ENCODE measurements at places on chromosomes 5 and 9.

DNA sequence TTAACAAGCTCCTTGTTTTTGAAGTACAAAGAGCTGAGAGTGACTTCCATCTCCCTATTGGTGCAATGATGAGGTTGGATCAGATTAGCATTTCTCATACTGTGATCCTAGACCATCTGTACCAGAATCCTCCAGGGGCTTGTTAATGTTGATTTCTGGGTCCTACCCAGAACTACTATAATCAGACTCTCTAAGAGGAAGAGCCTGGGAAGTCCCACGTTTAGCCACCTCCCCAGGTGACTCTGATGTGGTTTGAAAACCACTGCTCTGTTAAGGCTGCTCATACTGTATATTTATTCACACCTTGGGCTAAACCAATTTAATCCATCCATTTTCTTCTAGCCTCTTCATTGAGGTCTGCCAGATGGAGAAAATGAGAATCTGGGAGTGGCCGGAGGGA lies 49.6 kb upstream of the SMIM32 start:
- no peak for DNase-seq

DNA sequence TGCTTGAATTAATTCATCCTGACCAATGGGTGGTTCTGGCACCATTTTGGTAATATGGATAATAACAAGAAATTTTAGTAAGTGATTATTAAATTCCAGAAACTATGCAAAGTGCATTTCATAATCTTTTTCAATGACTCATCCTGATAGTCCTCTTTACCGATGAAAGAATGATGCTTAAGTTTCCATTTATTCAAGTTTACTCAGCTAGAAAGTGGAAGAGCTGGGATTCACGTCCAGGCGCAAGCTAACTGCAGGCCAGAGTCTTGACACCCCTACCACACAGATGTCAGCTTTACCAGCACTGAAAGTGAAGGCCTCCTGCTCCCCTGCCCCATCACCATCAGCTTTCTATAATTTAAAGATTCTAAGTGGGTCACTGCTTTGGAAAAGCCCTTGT lies 493.5 kb upstream of the WWC1 start:
- DNase-seq: no peak

- DNase-seq: no peak
Measured at GRCh38 chr5:32628049-32628844, 42.9 kb downstream of the SUB1 start.

DNA sequence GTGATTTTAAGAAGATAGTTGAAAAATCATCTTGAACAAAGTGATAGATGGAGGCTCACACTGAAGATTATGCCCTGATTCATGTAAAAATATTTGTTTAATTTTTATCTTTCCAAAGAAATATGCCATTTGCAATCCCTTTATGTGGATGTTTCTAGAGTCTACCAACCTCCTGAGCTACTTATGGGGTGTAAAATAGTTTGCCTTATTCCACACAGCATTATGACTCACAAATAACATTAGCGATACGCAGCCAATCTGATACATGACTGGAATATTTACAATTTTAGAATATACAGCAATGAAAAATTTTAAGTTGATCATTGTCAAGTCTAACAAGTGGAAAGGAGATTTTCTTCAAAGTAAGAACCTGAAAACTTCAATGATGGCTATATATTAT lies 327.5 kb downstream of the EDIL3 start:
- DNase-seq: no peak

DNA sequence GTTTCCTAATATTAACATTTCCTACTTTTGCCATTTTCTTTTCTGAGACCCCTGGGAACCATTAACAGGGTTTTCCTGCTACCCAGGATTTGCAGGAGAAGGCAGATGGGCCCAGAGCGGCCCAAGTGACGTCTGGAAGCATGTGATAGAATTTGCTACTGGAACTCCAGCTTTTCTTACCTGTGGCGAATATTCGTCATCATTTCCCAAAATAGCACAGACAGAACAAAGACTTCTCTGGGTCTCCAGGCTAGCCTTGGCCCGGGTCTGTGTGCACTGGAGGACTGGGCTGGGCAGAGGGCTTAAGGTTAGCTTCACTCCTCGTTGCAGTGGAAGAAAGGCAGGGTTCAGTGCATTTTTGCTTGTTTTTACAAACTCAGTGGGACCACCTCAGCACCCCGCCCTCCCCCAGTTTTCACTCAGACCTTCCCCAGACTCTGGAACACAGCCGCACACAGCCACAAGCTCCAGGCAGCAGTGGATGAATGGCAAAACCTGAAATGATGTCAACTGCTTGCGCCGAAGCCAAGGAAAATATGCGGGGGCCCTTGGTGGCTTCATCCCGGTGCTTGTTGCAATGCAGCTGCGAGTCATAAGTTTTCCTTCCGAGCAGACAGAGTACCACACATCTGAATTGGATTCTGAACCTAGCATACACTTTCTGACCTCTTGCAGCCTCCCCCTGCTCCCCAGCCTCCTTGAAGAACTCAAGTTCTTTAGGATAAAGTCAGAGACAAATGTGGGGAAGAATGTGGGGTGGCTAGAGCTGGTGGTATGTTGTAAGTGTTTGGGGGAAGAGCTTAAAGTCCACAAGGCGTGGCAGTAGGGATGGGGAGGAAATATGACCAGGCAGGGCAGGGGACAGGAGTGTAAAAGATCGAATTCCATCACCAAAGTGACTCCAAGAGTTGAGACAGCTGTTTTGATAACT lies 586.0 kb downstream of the CCDC171 start:
- no peak for DNase-seq

DNA sequence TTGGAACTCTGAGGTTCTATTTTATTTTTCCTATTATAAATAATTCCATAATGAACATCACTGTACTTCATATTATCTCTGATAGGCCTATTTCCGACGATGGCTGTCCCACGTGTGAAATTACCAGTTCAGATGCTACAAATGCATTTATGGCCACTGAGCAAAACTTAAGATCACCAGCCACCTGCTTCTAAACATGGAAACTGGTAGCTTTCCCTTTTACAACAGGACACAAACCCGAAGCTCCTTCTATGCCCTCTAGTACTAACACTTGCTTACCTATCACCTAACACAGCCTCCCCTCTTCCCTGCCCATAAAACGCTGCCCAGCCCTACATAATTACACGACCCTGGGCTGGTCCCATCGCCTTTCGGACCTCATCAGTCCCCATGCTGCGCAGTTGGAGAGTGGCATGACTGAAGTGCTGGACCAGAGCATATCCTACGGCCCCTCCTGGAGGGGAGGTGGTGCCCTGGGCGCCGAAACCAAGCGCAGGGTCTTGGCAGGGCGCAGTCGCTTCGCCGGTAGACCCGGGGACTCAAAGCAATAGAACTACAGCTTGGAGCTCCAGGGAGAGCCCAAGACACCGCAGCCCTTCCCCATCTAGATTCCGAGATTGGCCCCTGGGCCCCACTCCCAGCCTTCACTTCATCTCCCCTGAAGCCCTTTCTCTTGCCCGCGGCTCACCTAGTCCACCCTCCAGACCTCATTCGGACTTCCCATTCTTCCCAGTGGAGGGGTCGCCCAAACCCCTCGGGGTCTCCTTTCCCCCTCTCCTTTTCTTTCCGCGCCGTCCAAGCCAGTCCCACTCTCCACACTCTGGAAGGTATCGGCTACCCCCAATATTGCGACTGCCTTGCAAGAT lies 1.0 kb upstream of the SAP30L start:
- no peak for DNase-seq

DNA sequence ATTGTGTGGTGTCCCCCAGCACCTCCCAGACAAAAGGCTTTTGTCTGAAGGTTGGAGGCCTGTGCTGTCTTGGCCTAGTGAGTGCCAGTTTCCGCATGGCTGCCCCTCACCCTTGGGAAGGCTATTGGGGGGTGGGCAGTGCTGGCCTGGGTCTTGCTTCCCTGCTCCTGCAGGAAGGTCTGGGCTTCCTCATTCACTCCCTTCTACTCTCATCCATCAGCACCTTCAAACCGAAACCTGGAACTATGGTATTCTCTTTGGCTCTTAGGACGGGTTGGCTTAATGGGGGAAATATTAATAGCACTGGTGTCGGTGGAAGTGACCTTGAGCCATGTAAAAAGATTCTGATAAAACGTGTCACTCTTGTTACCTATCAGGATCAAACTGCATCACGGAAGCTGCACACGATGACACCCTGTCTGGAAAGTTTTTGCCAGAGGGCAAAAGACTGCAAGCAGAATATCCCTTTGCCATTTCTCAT lies 34.0 kb upstream of the GLRX start:
- no peak for DNase-seq

DNA sequence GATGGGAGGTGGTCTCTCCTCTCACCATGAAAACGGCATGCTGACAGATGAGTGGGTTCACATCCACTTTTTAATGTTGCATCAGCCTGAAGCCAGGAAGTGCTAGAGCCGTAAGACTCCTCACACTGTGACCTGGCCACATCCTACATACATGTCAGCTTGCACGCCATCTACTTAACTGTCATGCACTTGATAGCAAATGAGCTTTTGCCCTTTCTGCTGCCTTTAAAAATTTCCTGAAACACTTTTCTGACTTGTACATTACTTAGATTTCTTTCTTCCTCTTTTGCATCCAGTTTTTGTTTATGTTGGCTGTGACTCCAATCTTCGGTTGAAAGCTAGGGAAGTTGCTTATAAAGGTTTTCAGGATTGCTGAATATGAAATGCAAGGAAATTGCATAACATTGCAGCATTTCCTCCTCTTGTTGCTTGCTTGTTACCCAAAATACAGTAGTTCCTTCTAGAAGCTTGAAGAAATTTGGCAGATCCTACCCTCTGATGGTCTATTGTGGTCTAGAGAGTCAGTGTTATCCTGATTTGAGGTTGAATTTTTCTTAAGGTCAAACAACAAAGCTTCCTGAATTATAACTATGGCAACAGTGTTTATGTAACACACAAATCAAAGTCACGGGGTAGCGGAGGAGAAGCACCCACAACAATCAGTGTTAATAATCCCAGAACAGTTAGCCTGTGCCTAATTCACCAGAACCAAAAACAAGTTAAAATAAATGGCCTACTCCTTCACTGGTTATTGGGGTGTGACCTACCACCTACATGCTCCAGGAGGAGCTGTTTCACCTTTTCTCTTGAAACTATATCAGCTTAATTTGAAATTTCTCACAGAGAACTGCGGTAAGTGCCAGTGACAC lies 232.5 kb downstream of the ARHGAP26 start:
- DNase-seq: no peak

DNA sequence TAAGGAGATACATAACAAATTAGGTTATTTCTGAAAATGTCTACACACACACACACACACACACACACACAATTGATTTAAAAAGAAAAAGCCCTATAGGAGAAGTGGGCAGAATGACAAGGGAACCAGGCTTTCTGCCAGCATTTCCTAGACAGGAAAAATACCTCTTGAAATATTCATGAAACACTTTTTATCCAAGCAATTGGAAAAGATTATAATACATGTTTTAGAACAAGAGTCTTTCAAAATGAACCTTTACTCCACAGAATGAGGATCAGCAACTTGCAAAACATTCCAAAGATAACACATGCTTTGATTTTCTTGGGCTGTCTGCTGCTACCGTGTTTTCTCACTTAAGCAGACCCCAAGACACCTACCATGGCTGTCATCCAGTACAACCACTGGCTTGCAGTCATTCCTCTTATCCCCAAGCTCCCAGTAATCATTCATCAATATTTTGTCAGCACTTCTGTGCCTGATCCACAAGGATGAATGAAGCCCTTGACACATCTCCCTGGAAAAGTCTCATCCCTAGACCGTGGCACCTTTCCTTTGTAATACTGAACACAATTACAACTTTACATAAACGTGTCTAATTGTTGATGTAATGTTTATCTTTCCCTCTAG lies 717.1 kb upstream of the ZNF608 start:
- no peak for DNase-seq

DNA sequence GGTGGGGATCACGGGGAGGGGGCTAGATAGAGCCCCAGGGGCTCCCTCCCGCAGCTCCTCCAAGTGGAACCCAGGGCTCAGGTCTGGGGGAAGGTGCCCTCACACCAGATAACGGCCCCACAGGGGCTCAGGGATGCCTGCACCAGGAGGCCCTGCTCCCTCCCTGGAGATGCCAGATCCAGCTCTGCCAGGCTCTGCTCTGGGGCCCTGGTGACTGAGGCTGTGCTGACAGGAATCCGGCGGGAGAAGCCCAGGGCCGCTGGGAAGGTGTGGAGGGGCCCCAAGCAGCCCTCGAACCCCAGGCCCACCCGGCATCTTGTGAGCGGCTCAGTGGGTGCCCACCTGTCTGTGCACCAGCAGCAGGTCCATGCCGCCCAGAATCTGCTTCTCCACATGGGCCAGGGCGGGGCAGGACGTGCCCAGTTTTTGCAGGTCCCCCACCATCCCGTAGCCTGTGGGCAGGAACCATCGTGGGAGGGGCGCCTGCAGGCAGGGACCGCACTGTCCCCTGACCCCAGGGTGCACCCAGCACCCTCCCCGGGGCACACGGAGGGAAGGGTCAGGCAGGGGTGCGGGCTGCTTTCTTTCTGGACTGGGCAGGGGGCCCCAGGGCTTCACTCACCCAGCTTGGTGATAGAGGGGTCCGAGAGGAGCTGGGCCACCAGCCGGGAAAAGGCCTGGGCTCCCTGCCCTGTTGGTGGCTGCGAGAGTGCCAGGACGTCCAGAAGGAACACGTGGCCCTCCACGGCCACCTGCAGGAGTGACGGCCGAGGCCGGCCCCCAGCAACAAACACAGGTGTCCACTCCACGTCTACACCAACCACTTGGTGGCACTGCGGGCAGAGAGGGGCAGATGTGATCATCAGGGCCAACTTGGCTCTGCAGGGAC lies 48.9 kb upstream of the NRARP start:
- DNase-seq: no peak

DNA sequence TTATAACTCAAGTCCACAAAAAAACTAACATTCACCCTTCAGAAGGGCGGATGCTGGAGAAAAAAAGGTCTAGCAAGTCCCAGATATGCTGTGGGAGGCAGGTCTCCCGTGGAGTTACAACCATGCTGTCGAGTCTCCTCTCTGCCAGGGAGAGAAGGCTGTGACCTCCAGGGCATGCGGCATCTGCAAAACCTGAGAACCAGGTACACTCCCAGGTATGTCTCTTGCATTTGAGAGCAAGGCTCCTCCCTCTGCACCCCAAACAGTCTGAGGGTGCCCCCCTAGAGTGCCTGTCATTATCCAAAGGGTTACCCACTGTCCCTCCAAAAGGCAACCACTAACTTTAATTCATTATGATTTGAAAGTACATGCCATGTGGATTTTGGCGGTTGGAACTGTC lies 134.0 kb downstream of the IRX2 start:
- DNase-seq: no peak

DNA sequence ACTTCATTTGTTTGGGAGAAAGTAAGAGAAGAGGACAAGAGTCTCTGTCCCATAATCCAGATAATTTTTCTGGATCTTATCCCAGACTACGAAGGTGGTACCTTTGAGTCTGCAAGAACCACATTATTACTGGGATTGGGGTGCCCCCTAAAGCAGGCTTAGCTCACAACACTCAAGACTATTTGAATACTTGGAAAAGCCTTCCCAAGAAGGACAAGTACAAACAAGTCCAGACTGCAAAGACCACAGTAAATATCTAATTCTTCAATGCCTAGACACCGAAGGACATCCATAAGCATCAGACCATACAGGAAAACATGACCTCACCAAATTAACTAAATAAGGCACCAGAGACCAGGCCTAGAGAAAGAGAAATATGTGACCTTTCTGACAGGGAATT lies 40.2 kb upstream of the TMED7 start:
- DNase-seq: no peak

Data from activated naive CD4-positive, alpha-beta T cell (primary cell).